Type B pancreatic cell (in vitro differentiated cells): ENCODE measurements at places on chromosomes 16 and 17. TPM values are rescaled to one million over a fixed set of nuclear protein-coding genes. Genes with fewer than 3 reads are reported as not detected.

DNA sequence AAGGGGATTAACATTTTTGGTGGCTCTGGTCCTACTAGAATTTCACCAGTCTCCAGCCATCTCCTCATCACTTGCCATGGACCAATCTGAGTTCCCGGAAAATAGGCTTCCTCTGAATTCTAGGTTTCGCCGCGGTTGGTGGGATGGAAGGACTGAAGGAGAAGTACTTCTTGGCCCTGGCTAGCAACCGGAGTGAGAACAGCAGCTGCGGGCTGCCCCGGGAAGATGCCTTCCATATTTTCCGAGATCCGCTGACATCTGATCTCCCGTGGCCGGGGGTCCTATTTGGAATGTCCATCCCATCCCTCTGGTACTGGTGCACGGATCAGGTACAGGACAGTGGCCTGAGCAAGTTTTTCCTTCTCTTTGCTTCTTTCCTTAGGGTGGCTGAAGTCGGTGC, 45.0 kb downstream of the SLC5A11 start:
- no peaks in the 10 kb centered on the region for H3K36me3 ChIP-seq
- no peak overlapping the region for H3K4me3 ChIP-seq
- no peak overlapping the region for H3K27ac ChIP-seq
- DNase-seq = no peak
- peaks cover 6% of the 10 kb centered on the region for H3K27me3 ChIP-seq
- H3K4me1 ChIP-seq = no peaks in the 10 kb centered on the region

GRCh38 chr17:74964246-74964761, 8.3 kb downstream of the HID1 start:
- no peak for DNase-seq
- no peaks in the 10 kb centered on the region for H3K4me1 ChIP-seq
- no peak overlapping the region for H3K4me3 ChIP-seq
- no peaks in the 10 kb centered on the region for H3K27me3 ChIP-seq

GRCh38 chr17:29628644-29629043, 5.9 kb upstream of the CORO6 start:
- H3K4me1 ChIP-seq = peaks cover 5% of the 10 kb centered on the region
- DNase-seq = no peak
- no peak overlapping the region for H3K4me3 ChIP-seq
- H3K27ac ChIP-seq = no peak overlapping the region
- H3K27me3 ChIP-seq = no peaks in the 10 kb centered on the region
- peaks cover 6% of the 10 kb centered on the region for H3K36me3 ChIP-seq

DNA sequence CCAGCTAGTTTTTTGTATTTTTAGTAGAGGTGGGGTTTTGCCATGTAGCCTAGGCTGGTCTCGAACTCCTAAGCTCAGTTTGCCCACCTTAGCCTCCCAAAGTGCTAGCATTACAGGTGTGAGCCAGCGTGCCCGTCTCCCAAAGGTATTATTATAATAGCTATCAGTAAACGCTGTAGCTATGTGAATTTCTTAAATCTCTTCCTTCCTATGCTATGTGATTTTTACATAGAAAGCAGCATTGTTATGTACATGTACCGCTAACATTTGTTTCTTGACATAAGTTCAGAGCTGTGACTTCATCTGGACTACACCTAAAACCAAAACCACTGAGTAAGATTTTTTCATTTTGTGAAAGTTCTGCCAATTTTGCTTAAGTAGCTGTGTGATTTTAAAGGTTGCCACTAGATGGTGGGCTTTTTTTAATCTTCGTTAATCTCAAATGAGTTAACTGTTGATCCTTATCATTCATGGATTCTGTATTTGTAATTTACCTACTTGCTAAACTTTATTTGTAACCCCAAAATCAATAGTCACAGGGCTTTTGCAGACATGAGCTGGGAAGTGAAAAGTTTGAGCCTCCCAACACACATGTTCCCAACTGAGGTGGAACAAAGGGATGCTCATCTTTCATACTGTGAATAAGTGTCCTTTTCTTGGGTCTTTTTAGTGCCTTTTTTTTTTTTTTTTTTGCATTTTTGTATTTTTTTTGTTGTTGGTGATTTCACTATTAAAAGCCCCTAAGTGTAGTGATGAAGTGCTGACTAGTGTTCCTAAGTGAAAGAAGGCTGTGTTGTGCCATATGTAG, 21.9 kb downstream of the PRKAR1A start:
- DNase-seq = no peak
- no peaks in the 10 kb centered on the region for H3K27me3 ChIP-seq
- H3K4me3 ChIP-seq = no peak overlapping the region
- H3K36me3 ChIP-seq = peaks cover 34% of the 10 kb centered on the region
- no peak overlapping the region for H3K27ac ChIP-seq

GRCh38 chr16:47504599-47504998, 43.5 kb downstream of the PHKB start:
- H3K4me3 ChIP-seq = no peak overlapping the region
- peaks cover 17% of the 10 kb centered on the region for H3K36me3 ChIP-seq
- DNase-seq = no peak
- no peak overlapping the region for H3K27ac ChIP-seq
- peaks cover 4% of the 10 kb centered on the region for H3K4me1 ChIP-seq

DNA sequence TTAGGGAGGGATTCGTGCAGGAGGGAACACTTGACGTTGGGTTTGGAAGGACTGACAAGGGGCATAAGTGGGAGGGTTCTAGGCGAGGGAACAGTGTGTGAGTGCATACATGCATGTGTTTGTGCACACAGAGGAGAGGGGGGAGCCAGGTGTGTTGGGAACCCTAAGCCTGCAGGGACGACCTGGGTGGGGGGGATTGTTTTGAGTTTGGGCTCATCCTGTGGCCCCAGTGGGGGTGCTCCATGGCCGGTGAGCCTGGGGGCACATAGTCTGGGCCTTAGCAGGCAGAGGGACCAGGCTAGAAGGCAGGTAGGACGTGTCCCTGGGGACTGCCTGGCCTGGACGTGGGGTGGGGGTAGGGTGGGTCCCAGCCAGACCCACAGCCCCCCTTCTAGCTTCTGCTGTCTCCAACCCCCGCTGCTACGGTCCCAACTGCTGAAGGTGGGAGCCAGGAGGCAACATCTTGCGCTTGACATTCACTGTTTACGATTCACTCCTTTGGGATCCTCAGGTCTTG, 11.9 kb upstream of the RASD1 start:
- no peaks in the 10 kb centered on the region for H3K36me3 ChIP-seq
- no peak overlapping the region for H3K27ac ChIP-seq
- no peaks in the 10 kb centered on the region for H3K27me3 ChIP-seq
- no peak for DNase-seq
- H3K4me3 ChIP-seq = no peak overlapping the region

DNA sequence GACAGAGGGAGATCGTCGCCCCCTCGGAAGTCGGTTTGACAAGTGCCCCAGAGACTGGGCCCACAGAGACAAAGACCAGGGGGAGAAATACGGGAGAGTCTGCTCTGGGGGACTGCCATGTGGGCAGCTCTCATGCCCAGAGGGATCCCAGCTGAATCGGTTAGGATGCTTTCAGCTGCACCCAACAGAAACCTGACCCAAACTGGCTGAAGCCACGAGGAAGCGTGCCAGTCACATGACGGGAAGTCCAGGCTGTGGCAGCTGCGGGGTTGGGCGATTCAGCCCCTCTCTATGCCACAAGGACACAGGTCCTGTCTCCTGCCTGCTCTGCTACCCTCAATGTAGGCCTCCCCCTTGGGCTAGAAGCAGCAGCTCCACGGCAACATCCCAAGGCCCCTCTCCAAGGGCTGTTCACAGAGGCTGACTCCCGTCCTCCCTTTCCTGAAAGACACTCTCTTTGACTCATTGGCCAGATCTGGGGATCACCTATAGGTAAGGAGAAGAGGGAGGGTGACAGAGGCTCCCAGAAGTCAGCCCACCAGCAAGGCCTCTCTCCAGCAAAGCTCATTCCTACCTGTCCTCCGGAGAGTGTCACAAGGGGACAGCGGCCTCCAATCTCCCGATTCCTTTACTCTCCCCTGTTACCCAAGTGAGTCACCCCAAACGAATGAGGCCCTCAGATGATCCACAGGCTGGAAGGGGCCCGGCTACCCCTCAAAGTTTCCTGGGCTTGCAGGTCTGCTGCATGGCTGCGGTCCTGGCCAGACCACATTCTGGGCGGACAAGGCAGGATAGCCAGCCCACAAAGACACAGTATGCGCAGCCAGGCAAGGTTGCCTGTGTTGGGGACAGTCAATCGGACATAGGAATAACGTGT, 75.8 kb downstream of the RBFOX3 start:
- no peak for DNase-seq
- peaks cover 7% of the 10 kb centered on the region for H3K4me1 ChIP-seq
- no peak overlapping the region for H3K27ac ChIP-seq
- no peaks in the 10 kb centered on the region for H3K36me3 ChIP-seq
- H3K4me3 ChIP-seq = no peak overlapping the region
- peaks cover 15% of the 10 kb centered on the region for H3K27me3 ChIP-seq

Gene CTRB2
- total RNA-seq = not detected in 2 replicates

Gene ASB16
- 0.68 TPM in 1 of 2 replicates, not detected in the other for total RNA-seq

Gene KRTAP3-1
- 1.7 TPM in 1 of 2 replicates, not detected in the other for total RNA-seq

Gene NPIPB13
- total RNA-seq = 9.1 and 15.3 TPM in 2 replicates

Gene TP53TG3
- not detected in 2 replicates for total RNA-seq

Gene TMED6
- total RNA-seq = 1.7 and 5.3 TPM in 2 replicates

Gene PRRT2
- 1.4 and 15.1 TPM in 2 replicates for total RNA-seq

Gene KRT16
- total RNA-seq = 1.5 and 9.2 TPM in 2 replicates

Gene FNDC8
- not detected in 2 replicates for total RNA-seq

Gene PRAC2
- not detected in 2 replicates for total RNA-seq
